ENCODE measurements at places on chromosomes 12 and 14.

DNA sequence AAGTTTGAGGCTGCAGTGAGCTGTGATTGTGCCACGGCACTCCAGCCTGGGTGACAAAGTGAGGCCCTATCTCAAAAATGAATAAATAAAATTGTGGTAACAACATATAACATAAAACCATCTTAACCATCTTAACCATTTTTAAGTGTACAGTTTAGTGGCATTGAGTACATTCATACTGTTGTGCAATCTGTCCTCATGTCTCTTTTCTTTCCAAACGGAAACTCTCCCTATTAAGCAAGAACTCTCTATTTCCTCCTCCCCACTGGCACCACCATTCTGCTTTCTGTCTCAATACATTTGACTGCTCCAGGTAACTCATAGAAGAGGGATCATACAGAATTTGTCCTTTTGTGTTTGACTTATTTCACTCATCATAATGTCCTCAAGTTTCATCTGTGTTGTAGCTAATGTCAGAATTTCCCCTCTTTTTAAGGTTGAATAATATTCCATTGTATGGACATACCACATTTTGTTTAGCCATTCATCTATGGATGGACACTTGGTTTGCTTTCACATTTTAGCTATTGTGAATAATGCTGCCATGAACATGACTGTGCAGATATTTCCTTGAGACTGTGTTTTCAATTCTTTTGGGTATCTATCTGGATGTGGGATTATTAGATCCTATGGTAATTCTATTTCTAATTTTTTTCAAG lies 4.4 kb upstream of the MARK3 start:
- no peak for DNase-seq

GRCh38 chr12:20415028-20415427 lies 46.7 kb downstream of the PDE3A start:
- no peak for DNase-seq

GRCh38 chr14:72636871-72637270 lies 257.0 kb downstream of the DPF3 start:
- DNase-seq, result no peak

GRCh38 chr12:87981495-87981894 lies 47.7 kb downstream of the C12orf50 start:
- no peak for DNase-seq

DNA sequence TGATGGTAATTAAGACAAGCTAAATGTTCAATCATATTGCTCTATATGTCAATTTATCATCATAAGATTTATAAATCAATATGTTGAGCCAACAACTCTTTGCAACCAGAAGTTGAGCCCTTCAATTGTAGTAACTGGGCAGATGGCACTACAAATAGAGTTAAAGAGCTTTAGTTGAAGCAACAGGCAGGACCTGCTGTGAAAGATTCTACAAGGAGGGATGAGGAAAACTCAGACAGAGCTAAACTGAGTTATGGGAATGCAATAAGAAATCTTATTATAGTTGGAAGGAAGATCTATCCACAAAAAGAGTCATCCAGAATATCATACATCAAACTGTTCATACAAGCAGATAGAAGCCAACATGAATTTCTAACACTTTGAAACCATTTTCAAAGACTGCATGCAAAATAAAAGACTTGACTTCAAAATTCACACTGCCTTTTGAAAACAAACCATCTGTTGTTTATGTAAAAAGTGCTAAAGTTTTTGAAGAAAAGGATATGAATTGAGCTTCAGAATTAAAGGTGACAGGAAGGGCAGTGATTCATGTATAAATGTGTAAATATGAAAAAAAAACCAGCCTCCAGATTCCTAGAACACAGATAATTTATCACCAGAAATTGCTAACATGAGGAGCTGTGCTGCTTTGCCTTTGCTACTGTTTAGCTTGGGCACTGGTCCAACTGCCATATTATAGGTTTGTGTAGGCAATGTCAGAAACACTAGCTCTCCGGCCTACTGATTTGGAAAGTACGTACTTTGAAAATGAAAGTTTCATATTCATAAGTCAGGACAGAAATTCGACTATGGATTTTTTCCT lies 133.2 kb downstream of the SLC35F4 start:
- no peak for DNase-seq

DNA sequence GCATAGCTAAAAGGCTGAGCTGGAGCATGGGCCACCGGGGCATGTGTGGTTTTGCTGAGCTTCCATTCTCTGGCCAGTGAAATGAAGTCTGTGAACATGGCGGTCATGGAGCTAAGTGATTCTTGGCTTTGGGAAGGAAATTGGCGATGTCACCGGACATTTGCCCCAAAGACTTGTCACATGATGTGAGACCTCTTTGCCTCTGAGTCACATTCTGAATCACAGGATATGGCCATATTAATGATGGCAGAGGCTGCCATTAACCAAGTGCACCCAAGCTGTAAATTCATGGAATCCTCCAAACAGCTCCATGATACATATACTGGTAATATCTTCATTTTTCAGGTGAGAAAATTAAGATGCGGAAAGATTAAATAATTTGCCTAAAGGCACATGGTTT lies 27.4 kb upstream of the BATF start:
- DNase-seq, result no peak

DNA sequence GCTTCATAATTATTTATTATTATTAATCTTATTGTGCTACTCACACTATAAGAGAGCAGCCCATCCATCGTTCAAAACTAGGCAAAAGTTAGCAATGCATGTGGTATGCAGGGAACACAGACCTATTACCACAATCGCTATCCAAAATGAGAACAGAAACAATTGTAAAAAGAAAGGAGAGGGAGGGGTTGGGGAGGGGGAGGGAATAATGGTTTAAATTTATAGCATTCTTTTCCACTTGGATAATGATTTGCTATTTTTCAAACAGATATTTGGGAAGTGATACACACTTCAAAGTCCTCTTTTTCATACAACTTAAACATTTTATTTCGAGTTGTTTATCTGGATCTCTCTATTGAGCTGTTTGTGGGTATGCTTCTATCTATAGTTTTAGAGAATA lies 248.6 kb upstream of the SOX5 start:
- DNase-seq, result no peak

DNA sequence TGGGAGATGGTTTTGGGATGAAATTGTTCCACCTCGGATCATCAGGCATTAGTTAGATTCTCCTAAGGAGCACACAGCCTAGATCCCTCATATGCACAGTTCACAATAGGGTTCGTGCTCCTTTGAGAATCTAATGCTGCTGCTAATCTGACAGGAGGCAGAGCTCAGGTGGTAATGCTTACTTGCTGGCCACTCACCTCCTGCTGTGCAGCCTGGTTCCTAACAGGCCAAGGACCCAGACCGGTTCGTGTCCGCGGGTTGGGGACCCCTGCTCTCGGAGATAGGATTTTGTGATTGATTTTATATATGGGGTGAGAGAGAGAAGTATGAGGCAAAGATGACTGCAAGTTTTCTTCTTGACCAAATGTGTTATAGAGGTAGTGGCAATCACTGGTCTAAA lies 57.5 kb downstream of the CCDC91 start:
- no peak for DNase-seq

GRCh38 chr12:45281994-45282393 lies 66.1 kb downstream of the ANO6 start:
- DNase-seq, result no peak

- DNase-seq, result no peak
Observed at GRCh38 chr14:96117101-96117897, 78.1 kb downstream of the C14orf132 start.

GRCh38 chr12:46661110-46661845 lies 164.5 kb downstream of the SLC38A4 start:
- no peak for DNase-seq

DNA sequence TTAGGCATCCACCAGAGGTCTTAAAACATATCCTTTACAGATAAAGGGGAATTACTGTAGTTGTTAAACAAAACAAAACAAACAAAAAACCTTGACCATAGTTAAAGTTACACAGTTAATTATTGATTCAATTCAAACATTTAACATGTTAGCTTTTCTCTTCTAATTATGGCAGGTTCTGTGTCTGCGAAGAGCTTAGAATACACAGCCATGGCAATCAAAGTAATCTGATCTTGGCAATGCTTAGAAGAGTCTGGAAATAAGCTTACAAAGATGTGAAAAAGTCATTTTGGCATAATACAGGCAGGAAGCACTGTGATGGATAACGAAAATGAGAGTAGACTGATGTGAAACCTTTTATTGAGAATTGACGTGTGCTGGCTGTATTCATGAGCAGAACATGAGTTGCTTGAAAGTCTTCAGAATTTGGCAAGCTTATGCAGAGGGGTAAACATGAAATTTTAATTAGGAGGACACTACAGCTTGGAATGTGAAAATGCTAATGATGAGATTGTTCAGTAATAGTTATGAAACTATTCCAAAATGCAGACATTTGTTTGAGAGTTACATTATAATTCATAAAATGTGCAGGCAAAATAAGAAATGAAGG lies 629.6 kb downstream of the FSCB start:
- DNase-seq, result no peak

DNA sequence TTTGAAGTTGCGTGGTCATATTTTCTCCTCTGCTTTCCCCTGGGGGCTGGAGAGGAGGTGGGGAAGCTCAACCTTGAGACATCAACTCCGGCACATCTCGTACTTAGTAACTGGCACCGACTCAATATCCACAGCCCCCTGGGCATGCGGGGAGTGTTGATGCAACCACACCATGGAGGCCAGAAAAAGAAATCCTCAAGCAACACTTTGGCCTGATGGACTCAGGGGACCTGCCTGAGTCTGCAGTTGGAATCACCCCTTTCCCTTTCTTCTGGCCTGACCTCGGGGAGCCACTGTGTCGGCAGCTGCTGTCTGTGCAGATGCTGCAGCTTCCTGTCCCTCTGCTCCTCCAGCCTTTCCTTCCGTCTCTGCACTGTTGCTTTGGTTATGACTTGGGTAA lies 11.4 kb upstream of the AACS start:
- DNase-seq, result no peak

DNA sequence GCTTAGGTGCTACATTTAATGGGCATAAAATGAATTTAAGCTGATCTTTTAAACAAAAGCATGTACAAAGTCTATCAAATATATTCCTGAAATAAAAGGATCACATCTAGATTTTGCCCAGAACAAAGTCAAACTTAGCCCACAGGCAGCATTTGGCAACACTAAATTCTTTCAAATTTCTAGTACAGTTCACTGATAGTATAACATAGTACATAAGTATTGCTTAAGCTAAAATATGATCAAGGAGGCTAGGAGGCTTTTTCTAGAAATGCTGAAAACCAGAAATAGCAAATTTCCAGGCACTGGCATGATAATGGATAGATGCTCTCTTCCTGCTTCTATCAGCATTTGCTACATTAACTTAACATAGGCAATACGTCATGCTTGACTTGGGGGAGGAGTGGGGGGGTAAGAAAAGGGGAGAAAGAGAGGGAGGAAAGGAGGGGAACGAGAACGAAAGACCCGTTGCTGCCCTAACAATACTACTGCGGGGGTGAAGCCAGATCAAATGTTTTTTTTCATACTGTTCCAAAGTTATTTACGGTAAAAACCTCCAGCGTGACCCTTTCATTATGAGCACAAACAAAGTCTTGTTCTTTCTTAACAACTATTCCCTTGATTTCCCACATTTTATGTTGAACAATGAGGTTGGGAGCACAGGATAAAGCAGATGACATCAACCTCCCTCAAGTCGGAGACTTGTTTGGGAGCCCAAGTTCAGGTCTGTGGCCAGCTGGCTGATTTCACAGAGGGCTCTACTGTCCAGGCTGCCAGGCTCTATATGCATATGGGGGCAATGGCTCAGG lies 10.6 kb downstream of the TMED10 start:
- no peak for DNase-seq

DNA sequence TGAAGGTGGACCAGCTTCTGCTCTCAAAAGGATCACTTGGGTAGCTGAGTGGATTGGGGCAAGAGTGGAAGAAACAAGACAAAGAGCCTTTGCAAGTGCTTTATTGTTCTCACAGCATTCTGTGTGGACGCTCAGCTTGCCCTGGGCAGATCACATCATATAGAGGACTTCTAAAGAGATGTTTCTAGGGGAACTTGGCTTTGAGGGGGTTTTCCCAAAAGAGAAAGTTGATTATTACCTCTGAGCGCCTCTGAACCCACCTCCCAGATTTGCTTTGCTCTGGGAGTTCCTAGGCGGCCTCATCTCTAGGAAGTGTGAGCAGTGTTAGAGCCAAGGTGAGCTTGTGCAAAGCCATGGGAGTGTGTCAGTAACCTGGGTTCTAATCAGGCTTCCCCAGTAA lies 81.7 kb downstream of the RIN3 start:
- DNase-seq, result no peak

- DNase-seq, result no peak
Observed at GRCh38 chr14:94100847-94101246, 9.7 kb upstream of the IFI27 start.

DNA sequence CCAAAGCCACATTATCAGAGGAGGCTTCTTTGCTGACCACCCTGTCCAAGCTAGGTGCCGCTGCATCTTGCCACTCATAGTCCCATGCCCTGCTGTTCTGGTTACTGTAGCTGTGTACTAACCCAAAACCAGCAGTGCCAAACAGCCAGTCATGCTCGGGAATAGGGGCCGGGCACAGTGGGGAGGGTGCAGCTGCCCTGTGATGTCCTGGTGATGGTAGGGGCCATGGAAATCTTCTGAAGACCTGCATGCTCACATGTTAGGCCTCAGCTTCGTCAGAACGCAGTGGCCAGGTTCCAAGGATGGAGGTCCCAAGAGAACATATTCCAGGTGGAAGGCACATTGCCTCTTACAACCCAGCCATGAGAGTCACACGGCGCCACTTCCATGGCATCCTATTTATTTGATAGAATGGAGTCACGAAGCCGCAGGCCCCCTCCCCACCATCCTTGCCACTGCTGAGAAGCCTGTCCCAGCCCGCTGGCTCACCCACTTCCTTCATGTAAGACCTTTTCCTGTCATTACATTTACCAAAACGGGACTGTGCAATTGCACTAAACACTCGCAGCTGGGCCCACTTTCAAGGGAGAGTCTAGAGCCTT lies 48.5 kb downstream of the FAM222A start:
- no peak for DNase-seq

DNA sequence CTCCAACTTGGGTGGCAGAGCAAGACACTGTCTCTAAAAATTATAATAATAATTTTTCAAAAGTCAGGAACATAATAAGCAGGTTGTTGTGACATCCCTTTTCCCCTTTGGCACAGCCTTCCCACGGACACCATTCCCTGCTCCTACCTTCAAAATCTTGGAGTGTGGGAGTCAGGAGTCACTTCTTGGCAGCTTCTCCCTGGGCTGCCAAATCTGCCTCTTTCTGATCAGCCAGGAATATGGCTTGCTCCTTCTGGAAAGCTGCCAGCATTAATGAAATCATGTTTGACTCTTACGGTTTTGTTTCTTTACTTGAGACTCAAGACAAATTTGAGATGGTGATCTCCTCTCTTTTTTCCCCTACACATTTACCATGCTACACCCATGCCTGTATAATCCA lies 391.4 kb upstream of the SYT1 start:
- DNase-seq, result no peak

DNA sequence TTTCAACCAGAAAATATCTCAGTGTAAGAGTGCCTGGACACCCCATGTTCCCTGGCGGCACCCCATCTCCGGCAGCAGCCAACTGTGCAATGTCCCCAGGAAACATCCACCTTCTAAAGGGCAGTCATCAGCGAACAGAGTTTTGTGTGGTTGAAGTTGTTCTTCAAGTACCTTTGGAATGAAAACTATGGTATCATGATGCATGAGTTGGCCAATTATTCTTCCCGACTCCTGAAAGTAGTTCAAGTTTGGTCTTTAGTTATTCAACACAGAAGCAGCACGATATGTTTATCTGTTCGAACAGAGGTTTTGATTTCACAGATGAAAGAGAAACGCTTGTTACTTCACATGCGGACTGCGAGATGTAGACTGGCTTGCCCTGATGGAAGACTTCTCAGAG lies 21.1 kb upstream of the TTC7B start:
- no peak for DNase-seq

- DNase-seq, result no peak
Observed at GRCh38 chr14:51444353-51445000, 204.4 kb downstream of the TMX1 start.

GRCh38 chr12:96719660-96720362 lies 187.2 kb upstream of the NEDD1 start:
- no peak for DNase-seq

All from stimulated activated CD8-positive, alpha-beta memory T cell treated with anti-CD3 and anti-CD28 coated beads, Interleukin-4, amount 100 ng/mL, for 1 hour (primary cell).